Fibroblast of skin of back (primary cell): ENCODE measurements at places on chromosomes 1 and 21.
A peak's percentile ranks its signal among the peaks of the same experiment; 100 is the strongest.

GRCh38 chr1:212930986-212931678, 19.2 kb upstream of the VASH2 start:
- DNase-seq: no peak

DNA sequence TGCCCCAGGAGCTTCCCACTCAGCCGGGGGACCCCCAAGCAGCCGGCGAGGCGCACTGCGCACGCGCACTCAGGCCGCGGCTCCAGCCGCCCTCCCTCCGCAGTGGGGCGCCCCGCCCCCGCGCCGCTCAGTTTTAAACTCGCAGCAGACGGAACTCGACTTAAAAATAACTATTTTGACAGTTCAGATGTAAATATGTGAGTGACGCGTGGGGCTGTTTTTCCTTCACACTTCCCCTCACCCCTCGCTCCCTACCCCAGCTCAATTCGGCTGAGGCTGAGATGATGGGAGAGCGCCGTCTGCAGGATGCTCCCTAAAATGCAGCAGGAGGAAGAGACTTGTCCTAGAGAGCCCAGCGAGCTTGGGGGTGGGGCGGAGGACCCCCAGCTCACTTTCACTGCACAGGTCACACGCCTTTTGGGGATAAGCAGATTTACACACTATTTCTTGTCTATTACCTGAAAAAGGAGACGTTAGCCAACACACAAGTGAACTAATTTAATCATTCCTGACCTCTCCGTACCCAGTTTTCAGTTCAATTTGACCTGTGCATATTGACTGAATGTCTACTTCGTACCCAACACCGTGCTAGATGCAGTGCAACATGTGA, 8.9 kb upstream of the LEMD1 start:
- peak; percentile 50 for DNase-seq

GRCh38 chr1:3005771-3006170, 15.5 kb upstream of the ACTRT2 start:
- DNase-seq: no peak

GRCh38 chr1:36663772-36664430, 181.2 kb upstream of the CSF3R start:
- DNase-seq: no peak

GRCh38 chr1:234169161-234169849, 204.0 kb upstream of the COA6 start:
- no peak for DNase-seq

DNA sequence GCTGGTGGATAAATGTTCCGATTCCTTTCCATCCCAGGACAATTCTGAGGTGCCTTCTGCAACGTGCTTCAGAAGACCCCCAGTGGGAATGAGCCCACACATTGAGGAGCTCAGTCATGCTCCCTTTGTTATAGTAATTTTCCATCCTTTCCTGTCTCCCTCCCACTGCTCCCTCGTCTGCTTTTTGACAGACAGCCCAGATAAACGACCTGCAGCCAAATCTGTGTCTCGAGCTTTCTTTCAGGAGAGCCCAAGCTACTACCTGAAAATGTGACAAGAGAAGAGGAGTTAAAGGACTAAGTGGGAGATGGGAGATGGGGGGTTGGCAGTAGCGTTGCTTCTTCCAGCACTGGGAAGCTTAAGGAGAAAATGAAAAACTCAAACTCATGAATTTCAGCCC, 65.9 kb upstream of the LRRN2 start:
- DNase-seq: no peak

GRCh38 chr1:59188413-59189213, 108.3 kb upstream of the FGGY start:
- DNase-seq: no peak

DNA sequence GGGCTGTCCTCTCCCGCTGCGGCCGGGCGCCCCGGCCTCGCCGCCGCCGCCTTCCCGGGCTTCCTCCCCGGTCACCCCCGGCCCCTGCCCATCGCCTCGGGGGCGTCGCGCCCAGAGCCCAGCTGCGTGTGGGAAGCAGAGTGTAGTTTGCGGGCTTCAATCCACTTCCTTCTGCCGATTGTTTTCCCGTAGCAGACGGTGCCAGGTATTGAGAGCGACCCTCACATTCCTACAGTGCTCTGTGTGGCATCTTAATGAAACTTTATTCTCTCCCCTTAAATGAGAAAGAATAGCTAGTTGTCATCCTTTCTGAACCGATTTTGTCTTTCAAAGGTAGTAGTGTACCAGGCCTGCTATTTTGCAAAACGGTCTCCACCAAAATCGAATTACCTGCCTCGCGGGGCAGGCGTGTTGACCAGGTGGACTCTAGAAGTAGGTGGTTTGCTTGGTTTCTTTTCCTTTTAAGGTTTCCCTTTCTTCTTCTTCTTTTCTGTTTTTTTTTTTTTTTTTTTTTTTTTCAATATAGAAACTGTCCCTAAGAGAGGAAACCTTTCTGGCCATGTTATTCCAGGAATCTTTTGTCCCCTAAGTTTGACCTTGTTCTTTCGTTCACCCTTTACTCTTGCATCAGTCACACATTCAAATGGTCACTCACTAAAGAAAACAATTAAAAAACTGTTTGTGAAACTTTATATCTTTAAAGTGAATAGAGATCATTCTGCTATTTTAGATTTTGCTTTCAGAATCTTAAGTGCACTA, 881 bp downstream of the USP25 start:
- DNase-seq: no peak

GRCh38 chr1:85278853-85279314, 2.5 kb upstream of the BCL10 start:
- DNase-seq: peak; percentile 97

DNA sequence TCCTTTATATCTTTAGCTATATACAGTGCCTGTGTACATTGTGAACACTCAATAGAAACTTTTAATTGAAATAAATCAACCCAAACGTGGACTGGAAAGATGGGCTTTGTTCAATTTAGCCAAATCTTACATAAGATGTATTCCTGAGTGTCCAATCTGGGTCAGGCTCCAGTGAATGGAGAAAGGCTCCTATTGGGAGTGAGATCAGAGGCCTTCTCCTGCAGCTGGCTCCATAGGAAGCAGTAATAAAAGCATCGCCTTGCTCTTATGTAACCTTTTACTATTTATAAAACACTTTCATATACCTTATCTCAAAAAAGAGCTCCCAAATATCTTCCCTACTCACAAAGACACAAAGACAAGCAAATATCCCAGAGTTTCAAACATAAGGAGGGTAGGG, 24.9 kb upstream of the RGS16 start:
- no peak for DNase-seq

DNA sequence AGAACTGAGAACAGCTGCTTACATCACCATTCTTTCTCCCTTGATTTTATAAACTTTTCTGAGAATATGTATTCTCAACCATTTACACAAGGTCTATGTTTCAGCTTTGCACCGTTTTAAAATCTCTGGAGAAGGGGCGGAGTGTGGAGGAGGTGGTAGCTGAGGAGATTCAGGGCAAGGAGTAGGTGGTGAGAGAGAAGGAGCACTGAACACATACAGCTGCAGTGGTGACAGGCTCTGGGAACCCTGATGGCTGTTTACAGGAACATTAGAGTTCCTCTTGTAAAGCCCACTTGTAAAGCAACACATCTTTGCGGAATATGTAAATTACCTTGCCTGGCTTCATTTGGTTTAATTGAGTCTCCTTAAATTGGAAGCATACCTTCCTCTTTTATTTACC, 89.7 kb downstream of the SMYD2 start:
- no peak for DNase-seq

- DNase-seq: peak; percentile 41
Observed at GRCh38 chr1:212860713-212861581, 2.9 kb downstream of the FLVCR1 start.

GRCh38 chr1:95203908-95204437, 30.0 kb upstream of the RWDD3 start:
- no peak for DNase-seq

- DNase-seq: no peak
Observed at GRCh38 chr21:16363100-16363499, 633.3 kb downstream of the USP25 start.

DNA sequence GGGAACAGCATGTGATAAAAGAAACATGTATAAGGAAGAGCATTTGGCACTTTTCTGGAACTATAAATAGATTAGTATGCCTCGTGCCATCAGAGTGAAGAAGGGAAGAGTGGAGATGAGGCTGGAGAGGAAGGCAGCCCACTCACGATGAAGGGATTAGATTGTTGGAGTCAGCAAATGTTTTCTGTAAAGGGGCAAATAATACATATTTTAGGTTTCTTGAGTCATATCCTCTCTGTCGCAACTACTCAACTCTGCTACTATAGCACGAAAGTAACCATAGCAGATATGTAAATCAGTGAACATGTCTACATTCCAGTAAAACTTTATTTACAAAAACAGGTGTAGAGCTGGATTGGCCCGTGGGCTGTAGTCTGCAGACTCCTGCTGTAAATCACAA, 147.8 kb downstream of the TENT5C start:
- DNase-seq: peak; percentile 63
